Activated T-helper 2 cell treated with anti-CD3 and anti-CD28 coated beads, Interferon-gamma antibody, Interleukin-2, Interleukin-4, amounts not matched to agents 10 μg/mL and 5 μg/mL and 100 μg/mL, durations not matched to agents 14 hours and 24 hours and 36 hours (primary cell): ENCODE measurements at places on chromosomes 13 and 19. TPM values are rescaled to one million over a fixed set of nuclear protein-coding genes. Genes with fewer than 3 reads are reported as not detected.

DNA sequence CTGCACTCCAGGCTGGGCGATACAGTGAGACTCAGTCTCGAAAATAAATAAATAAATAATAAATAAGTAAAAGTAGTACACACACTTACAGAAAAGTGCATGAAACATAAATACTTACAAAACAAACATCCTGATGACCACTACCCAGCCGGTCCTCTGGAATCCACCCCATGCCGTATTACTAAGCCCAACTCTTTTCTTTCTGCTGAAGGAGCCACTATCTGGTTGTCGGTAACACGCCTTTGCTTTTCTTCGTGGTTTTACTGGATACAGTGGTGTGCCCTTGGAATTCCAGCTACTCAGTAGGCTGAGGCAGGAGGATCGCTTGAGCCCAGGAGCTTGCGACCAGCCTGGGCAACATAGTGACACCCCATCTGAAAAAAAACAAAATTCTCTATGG, 39.4 kb downstream of the CELF5 start:
- DNase-seq = no peak

DNA sequence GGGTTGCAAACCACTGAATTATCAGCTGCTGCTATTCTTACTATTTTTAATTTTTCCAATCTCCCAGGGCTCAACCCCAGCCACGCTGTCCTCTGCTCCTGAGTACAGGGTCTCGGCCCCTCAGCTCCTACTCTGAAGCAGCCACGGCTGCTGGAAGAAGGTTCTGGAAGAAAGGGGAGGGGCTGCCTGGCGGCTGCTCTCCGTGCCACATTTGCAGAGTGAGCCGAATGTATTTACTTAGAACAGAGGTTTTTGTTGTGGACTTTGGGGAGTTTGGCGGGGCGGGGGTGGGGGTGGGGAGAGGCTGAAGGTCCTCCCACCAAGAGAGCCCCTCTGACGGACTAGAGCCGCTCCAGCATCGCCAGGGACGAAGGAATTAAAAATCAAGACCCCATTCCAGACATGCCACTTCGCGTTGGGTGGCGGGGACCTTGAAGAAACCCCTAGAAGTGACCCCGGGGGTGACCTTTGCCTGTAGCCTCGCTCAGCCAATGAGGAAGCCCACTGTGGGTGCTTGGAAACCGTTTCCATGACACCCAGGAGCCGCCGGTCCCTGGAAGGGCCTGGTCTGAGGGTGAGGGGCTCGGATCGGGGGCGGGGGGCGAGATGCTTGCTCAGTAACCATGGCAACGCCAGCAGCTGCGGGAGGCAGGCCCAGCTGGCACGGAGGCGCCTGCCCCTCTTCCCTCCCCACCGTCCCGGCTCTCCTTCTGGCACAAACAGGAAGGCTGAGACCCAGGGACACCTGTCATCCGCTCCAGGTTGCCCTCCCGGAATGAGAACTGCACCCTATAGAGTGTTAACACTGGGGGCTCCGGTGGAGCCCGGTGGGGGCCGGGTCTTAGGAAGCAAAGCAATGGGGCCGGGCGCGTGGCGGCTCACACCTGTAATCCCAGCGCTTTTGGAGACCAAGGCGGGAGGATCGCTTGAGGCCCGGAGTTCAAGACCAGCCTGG, 54.2 kb upstream of the PTPRS start:
- no peak for DNase-seq

The CNN1 gene
- not detected in 2 replicates for total RNA-seq

The YJEFN3 gene
- total RNA-seq = 9.0 and 9.7 TPM in 2 replicates

DNA sequence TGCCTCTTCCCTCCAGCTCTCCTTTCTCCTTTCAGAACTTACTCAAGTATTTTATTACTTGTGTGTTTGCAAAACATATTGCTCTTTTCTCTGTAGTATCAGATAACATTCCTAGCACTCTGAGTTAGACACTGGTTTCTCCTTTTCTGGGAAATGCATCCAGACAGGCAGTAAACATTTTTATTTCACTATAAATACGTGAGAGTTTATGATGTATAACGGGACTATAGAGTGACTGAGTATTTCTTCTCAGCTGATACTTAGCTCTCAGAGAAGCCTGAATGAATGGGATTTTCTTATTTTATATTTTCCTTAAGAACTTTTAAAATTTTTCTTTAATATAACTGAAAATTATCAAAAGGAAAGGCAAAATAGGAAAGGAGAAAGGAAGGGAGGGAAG, 211.2 kb upstream of the EDNRB start:
- DNase-seq = no peak

GRCh38 chr19:18165794-18166544, 7.6 kb upstream of the IFI30 start:
- DNase-seq = no peak

DNA sequence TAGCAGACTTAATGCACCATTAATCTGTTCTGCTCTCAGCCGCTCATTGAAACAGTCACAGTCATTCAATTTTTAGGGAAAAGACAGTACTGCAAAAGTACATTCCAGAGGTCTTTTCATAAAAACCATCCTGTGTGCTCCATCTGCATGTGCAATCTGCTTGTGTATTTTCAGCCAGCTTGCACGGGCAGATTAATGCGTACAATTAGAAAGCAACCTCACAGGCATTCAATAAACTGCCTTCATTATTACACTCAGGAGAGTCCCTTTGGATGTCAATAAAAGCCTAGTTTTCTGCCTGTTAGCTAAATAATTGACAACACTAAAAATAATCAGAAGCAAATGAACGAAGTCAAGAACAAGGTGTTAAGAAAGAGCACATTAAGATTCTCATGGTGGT, 41.9 kb downstream of the EPSTI1 start:
- DNase-seq = no peak

- DNase-seq = no peak
These were observed 300.5 kb downstream of the SPRY2 start for GRCh38 chr13:80040196-80040980.

GRCh38 chr19:30428092-30428680, 56.0 kb downstream of the ZNF536 start:
- no peak for DNase-seq

GRCh38 chr13:75647126-75647784, 11.1 kb downstream of the LMO7 start:
- no peak for DNase-seq

DNA sequence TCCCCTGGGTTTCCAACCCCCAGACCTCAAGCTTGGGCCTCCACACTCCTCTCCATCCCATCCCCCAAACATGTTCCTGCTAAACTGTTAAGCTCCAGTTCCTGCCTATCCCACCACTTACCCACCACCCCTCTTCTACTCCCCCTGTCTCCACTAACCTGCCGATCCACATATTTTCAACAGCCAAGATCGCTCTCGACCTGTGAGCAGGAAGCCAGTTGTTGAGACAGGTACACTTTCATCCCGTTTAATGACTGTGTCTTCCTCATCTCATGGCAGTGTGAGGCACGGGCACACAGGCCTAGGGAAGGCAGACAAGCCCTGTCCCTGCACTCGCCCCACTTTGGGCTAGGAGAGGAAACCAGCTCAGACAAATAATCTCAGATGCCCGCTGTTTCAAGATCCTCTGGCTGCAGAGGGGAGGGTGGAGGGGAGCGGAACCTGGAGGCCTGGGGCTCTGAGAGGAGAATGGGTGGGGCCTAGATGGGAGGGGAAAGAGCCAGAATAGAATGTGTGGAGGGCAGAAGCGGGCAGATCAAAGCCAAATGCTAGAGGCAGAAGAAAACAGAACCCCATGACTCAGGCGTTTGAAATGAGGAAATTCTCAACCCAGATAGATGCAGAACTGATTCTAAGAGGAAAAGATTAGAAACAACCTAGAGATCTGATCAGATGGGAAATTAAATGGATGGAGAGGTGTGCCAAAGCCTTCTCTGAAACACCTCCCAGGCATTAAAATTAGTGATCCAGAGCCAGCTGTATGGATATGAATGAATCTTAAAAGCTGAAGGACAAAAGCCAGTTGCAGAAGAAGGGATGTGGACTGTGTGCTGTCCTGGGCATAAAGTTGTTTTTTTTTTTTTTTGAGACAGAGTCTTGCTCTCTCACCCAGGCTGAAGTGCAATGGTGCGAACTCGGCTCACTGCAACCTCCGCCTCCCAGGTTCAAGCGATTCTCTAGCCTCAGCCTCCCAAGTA, 16.9 kb upstream of the CYP2S1 start:
- DNase-seq = peak; percentile 29

The DCT gene
- 0.07 TPM in 1 of 2 replicates, not detected in the other for total RNA-seq

DNA sequence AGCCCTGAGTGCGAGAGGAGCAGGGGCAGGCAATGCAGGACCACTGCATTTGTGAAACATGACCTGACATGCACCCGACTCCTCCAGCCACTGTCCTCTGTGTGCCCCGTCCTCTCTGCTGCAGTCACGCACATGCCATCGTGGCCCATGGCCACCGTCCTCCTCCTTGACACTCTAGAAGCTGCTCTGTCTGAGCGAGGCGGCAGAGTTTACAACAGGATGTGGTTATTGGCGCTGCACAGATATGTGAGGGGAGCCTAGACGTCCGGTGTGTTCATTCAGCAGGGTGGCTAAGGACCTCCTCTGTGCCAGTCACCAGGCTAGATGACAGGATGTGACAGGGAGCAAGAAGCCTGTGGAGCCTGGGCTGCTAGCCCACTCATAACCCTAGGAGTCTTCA, 277.8 kb downstream of the FOXO1 start:
- peak; percentile 83 for DNase-seq

GRCh38 chr13:75873494-75873893, 237.4 kb downstream of the LMO7 start:
- DNase-seq = no peak

GRCh38 chr13:113742445-113743120, 16.4 kb upstream of the TMEM255B start:
- no peak for DNase-seq

The LIPE gene
- total RNA-seq = 33.0 and 35.2 TPM in 2 replicates

The SHISA7 gene
- total RNA-seq = not detected in 2 replicates

- no peak for DNase-seq
These were observed 12.1 kb downstream of the PPP6R1 start for GRCh38 chr19:55246462-55247451.

GRCh38 chr19:14147797-14148605, 11.6 kb upstream of the ASF1B start:
- DNase-seq = peak; percentile 35

The PSPN gene
- 1.6 and 1.9 TPM in 2 replicates for total RNA-seq

DNA sequence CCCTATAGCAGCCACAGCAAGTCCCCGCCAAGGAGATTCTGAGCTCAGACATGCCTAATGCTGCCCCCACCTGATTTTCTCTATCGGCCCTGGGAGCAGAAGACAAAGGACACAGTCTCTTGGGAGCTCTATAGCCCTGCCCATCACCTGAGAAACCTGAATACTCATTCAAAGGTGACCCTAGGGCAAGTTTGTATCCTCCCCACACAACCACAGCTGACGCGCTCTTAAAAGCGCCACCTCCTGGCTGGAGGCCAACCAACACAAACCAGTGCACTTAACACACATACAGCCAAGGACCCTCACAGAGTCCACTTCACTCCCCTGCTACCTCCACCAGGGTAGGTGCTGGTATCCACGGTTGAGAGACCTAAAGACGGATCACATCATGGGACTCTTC, 8.8 kb upstream of the IGFL4 start:
- no peak for DNase-seq

The METTL21C gene
- not detected in 2 replicates for total RNA-seq

The APC2 gene
- total RNA-seq = 0.07 and 0.21 TPM in 2 replicates

DNA sequence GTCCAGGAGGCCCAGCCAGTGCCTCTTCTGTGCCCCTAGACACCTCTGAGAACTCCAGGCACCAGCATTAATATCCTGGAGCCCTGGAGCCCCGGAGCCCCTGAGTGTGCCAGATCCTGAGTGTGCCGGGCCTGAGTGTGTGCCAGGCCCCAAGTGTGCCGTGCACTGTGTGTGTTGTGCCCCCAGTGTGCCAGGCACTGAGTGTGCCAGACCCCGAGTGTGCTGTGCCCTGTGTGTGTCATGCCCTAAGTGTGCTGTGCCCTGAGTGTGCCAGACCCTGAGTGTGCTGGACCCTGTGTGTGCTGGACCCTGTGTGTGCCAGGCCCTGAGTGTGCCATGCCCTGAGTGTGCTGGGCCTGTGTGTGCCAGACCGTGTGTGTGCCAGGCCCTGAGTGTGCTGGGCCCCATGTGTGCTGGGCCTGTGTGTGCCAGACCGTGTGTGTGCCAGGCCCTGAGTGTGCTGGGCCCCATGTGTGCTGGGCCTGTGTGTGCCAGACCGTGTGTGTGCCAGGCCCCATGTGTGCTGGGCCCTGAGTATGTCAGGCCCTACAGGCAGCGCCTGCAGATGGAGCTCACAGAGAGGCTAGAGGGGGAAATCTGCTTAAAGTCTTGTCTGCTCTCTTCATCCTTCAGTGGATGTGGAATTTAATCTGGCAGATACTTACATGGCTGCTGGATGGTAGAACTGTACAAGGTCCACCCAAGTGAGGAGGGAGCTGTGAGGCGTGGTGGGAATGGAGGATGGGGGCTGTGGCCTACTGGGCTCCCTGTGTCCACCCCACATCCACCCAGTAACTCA, 53.9 kb downstream of the C13orf46 start:
- DNase-seq = no peak

DNA sequence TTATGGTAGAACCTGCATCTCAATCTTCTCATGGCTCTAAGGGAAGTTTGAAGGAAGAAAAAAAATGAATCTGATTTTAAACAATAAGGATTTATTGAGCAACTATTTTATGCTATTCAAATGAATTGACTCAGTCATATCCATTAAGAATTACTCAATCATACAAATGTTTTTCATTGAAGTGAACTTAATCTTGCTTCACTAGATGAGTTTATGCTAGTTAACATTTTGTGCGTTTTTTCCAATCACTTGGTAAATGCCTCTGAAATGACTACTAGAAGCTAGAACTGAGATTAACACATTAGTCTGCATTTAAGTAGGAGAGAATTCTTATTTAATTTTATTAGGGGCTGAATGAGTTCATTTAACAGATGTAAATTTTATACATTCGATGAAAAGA, 25.2 kb downstream of the RXFP2 start:
- DNase-seq = no peak

DNA sequence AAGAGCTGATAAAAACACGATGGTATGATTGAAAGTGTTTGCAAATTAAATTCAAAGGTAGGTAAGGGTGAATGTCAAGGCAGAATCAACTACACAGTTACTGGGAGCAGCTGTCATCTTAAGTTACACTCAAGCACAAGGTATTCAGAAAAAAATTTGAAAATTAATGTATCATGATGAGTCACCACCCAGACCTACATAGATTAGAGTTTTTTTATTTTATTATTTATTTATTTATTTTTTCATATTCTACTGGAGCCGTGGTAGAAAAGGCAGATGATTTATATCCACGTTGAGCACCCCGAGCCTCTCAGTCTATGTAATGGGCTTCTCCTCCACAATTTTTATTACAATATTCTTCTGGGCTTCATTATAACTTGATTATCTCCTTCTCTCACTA, 728.9 kb upstream of the ARGLU1 start:
- DNase-seq = no peak
